ENCODE measurements at places on chromosomes 16 and 17.
A peak's percentile ranks its signal among the peaks of the same experiment; 100 is the strongest.

DNA sequence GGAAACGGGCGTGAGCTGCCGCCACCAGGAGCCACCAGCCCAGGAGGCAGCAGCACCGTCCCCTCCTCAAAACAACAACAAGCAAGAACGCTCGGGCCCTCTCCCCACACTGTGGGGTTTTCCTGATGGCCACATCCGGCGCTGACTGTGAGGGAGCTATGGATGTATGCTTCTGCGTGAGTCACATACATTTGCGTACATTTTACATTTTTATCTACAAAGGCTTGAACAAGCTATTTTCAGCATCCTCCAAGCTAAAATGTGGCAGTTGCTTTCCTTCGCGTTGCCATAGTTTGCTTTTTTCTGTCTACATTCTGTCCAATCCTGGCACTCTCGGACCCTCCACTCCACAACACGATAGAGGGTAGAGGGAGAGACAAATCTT lies 2.0 kb upstream of the ABR start:
- no peaks in the 10 kb centered on the region for H3K27me3 ChIP-seq
- H3K4me3 ChIP-seq = no peak overlapping the region
- no peaks in the 10 kb centered on the region for H3K36me3 ChIP-seq
- H3K27ac ChIP-seq = no peak overlapping the region
- peaks cover 7% of the 10 kb centered on the region for H3K4me1 ChIP-seq

DNA sequence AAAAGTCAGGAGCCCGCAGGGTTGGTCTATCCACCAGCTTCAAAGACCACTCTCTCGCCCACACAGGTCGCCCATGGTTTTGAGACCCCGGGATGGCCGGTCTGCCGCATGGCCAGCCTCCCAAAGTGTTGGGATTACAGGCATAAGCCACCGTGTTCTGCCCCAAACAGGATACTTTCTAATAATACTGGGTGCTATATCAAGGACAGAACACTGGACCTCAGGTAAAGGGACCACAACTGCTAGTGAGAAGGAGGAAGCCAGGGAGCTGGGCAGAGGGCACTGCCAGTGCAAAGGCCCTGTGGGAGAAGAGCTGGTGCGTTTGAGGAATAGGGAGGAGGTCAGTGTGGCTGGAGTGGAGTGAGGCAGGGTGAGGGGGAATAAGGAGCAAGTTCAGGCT lies 34.1 kb downstream of the IL21R start:
- no peaks in the 10 kb centered on the region for H3K27me3 ChIP-seq
- peaks cover 10% of the 10 kb centered on the region for H3K4me1 ChIP-seq
- H3K36me3 ChIP-seq = peaks cover 82% of the 10 kb centered on the region

- no peak overlapping the region for H3K4me3 ChIP-seq
- no peaks in the 10 kb centered on the region for H3K27me3 ChIP-seq
- H3K4me1 ChIP-seq = peaks cover 13% of the 10 kb centered on the region
- H3K27ac ChIP-seq = no peak overlapping the region
- H3K36me3 ChIP-seq = peaks cover 27% of the 10 kb centered on the region
Observed at GRCh38 chr16:87733190-87733589, 32.6 kb downstream of the KLHDC4 start.

GRCh38 chr16:83713597-83713996 lies 94.2 kb upstream of the HSBP1 start:
- H3K4me3 ChIP-seq = no peak overlapping the region
- H3K27me3 ChIP-seq = peaks cover 1% of the 10 kb centered on the region
- H3K27ac ChIP-seq = no peak overlapping the region
- no peaks in the 10 kb centered on the region for H3K4me1 ChIP-seq
- no peaks in the 10 kb centered on the region for H3K36me3 ChIP-seq

- no peak for DNase-seq
- H3K27me3 ChIP-seq = no peaks in the 10 kb centered on the region
- H3K4me1 ChIP-seq = peaks cover 3% of the 10 kb centered on the region
- H3K27ac ChIP-seq = no peak overlapping the region
Observed at GRCh38 chr17:73257516-73257915, 4.2 kb downstream of the CPSF4L start.

DNA sequence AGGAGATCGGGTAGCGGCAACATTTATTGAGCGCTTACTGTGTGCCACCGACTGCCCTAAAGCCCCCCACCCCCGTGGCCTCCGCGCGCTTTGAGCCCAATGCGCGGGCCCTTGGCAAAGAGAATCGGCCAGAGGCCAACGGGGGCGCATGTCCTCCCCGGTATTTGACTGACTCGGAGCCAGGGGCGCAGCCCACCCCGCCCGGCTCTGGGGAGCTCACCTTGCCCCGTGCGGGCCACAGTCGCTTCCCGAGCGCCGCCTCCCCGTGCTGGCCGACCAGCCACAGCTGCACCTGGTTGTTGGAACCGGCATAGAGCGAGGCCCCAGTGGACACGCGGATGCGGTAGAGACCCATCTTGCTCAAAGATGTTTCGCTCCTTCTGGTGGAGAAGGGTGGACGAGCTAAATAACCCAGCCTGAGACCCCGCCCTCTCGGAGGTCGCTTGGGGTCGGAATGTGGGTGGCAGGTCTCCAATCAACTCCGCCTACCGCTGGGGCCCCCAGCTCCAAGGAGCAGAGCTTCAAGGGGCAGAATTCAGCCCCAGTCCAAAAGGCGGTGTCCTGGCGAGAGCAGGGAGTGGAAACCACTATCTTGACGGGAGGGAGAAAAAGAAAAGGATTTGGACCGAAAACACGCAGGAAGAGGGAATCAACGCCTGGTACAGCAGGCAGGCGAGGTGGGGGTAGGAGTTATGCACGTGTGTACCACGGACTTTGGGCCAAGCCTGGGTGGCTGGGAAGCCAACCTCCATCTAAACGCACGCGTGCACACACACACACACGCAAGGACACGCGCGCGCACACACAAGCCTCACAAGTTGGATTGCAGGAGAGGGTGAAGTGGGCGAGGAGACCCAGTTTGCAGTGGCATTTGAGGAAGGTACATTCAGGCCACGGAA lies at the start of gene ALOX15:
ALOX15 (minus strand) TSS at position 382 of the 899 bp plus-strand sequence; CDS start at position 355, 27 bp downstream.
- no peaks in the 10 kb centered on the region for H3K36me3 ChIP-seq
- H3K27me3 ChIP-seq = peaks cover 66% of the 10 kb centered on the region
- H3K4me1 ChIP-seq = peaks cover 17% of the 10 kb centered on the region
- DNase-seq = no peak

- H3K36me3 ChIP-seq = no peaks in the 10 kb centered on the region
- no peak overlapping the region for H3K4me3 ChIP-seq
- H3K4me1 ChIP-seq = no peaks in the 10 kb centered on the region
- H3K27ac ChIP-seq = no peak overlapping the region
Observed at GRCh38 chr16:86833136-86833535, 254.8 kb downstream of the FOXL1 start.

DNA sequence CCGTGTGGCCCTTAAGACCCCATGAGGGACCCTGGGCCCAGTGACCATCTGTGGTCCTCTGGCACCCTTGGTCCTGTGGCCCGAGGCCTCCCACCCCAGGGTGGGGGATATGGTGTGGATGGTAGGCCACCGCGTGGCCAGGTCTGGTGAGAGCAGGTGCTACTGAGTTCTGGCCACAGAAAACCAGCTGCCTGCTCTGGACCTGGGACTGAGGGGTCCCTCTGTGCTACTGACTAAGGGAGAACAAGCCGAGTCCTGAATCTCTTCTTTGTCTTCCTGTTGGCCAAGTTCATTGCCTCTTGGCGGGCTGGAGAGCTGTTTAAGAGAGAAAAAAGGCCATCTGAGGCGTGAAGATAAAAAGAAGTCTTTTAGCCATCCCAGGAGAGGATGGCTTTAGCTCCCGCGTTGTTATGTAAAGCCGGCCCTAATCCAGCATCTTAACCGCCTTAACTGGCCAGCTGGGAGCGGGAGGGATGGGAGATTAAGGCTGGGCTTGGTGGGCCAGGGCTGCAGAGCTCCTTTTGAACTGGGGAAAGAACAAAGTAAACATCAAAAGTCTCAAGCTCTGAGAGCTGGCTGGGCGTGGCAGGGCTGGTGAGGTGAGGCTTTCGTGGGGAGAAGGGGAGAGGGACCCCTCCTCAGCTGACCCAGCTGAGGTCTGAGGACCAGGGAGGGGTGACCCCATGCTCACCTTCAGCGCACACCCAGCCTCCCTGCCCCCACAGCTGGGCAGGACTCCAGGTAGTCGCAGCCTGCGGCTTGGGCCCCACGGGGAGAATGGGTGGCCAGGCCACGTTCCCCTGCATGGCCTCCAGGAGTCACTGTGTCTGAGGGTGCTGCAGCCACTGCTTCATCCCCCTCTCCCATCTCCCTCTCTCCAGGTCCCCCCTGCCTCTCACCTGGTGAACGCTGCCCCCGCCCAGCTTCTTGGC lies 62.4 kb downstream of the NKD1 start:
- DNase-seq = no peak
- H3K4me1 ChIP-seq = peaks cover 3% of the 10 kb centered on the region
- H3K4me3 ChIP-seq = no peak overlapping the region
- H3K27ac ChIP-seq = no peak overlapping the region
- no peaks in the 10 kb centered on the region for H3K36me3 ChIP-seq

DNA sequence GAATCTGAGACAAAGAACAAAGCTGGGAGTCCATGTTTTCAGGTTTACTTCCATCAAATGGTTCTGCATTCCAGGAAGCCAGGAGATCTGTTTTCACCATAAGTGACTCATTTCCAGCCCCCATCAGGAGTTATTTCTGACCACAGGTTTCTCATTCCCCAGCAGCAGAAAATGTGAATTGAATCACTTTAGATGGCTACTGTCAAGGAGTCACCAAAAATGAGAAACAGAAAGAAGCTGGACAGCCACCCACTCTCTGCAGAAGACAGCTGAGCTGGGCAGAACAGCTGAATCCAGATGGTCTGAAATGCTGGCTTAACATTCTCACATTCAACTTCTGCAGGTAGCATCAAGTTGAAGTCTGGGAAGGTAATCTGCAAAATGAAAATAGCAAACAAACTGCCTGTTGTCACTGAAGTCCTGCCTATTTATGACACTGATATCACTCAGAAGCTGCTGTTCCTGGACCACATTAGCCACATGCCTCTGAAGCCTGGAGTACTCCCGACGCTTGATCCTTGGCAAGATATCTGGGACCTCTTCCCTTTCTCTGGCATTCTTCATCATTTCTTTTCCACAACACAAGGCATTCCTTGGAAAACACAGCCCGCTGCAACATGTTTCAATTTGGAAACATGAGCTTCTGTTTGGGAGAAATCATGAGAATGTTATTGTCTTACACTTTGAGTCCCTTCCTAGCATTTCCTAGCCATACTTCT lies 15.3 kb downstream of the CCL11 start:
- H3K27me3 ChIP-seq = peaks cover 18% of the 10 kb centered on the region
- no peak for DNase-seq
- no peaks in the 10 kb centered on the region for H3K4me1 ChIP-seq

GRCh38 chr17:17539591-17539990 lies 43.4 kb upstream of the RASD1 start:
- no peak for DNase-seq
- H3K36me3 ChIP-seq = no peaks in the 10 kb centered on the region
- H3K27ac ChIP-seq = no peak overlapping the region
- no peak overlapping the region for H3K4me3 ChIP-seq
- H3K27me3 ChIP-seq = no peaks in the 10 kb centered on the region

DNA sequence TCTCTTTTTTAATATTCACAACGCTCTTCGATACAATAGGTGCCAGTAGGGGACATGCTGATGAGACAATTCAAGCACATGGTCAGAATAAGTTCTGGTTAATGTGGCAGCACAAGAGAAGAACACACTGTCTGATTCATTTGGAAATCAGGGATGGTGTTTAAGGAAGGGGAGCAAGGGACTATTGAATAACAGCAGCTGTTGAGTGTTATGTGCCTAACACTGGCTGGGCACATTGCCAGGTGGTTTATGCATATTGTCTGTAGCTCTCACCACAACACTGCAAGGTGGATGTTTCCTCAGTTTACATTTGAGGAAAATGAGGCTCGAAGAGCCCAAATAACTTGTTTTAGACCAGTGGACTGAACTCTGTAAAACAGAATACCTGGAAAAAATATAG lies 44.2 kb downstream of the LYRM9 start:
- no peak overlapping the region for H3K27ac ChIP-seq
- no peak for DNase-seq
- peaks cover 16% of the 10 kb centered on the region for H3K4me1 ChIP-seq
- peaks cover 2% of the 10 kb centered on the region for H3K36me3 ChIP-seq

DNA sequence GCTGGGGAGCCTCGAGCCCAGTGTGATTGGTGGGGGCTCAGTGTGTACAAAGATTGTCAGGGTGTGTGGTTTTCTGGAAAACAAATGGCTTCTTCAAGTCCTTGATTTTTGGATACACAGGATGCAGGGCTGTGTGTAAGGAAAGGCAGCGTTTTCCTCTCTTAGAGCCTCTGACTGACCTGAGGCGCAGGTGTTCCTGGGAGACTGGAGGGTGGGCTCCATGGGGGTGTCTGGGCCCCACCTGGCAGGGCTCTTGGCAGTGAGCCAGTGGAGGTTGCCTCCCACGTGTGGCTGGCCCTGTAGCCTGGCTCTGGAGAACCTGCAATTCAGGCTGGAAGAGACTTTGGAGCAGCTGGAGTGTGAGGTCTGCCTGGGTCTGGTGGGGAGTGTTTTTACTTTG lies 5.0 kb downstream of the FOXK2 start:
- peaks cover 20% of the 10 kb centered on the region for H3K36me3 ChIP-seq
- H3K4me3 ChIP-seq = no peak overlapping the region
- no peak for DNase-seq
- no peaks in the 10 kb centered on the region for H3K27me3 ChIP-seq
- H3K4me1 ChIP-seq = peaks cover 54% of the 10 kb centered on the region

DNA sequence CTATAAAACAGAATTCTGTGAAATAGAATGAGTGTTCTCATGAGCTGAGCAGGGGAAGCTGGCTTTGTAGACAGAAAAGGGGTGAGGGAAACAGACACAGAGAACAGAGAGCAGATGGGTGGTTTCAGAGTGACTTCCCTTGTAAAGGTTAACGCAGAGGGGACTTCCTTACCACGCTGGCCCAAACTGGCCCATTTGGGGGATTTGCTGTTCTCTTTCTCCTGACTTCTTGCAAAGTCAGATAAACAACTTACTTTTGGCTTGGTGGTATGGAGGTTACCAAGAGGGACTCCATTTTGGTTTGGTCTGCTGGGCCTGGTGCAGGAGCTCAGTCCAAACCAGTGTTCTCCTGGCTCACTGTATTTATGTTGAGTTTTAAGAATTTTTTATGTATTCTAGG lies 48.4 kb downstream of the SEC14L1 start:
- H3K27ac ChIP-seq = peak overlapping the region; percentile 85
- peaks cover 26% of the 10 kb centered on the region for H3K36me3 ChIP-seq
- H3K4me3 ChIP-seq = peak overlapping the region; percentile 10
- H3K27me3 ChIP-seq = no peaks in the 10 kb centered on the region
- peaks cover 31% of the 10 kb centered on the region for H3K4me1 ChIP-seq

GRCh38 chr16:53599548-53599947 lies 96.5 kb upstream of the AKTIP start:
- H3K27ac ChIP-seq = no peak overlapping the region
- peaks cover 9% of the 10 kb centered on the region for H3K36me3 ChIP-seq
- no peaks in the 10 kb centered on the region for H3K4me1 ChIP-seq
- H3K4me3 ChIP-seq = no peak overlapping the region
- DNase-seq = no peak
- H3K27me3 ChIP-seq = no peaks in the 10 kb centered on the region

DNA sequence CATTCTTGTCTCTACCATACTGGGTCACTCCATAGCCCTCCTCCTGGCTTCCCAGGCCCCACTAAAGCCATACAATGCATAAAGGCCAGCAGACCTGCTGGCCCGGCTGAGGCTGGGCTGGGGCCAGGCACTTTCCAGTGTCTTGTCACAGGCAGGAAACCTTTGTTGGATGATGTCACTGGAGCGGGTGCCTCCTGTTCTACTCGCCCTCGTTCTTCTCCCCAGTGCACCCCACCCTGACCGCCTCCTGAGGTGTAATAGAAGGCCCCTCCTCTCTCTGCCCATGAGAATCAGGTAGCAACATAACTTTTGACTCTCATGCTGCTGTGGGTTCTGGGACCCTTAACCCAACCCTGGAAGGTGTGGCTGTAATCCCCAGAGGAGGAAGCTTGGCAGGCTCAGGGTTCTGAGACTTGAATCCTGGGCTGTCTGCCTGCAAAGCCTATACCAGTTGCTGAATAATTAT lies 54.2 kb upstream of the IL34 start:
- H3K4me3 ChIP-seq = no peak overlapping the region
- no peaks in the 10 kb centered on the region for H3K4me1 ChIP-seq
- H3K36me3 ChIP-seq = no peaks in the 10 kb centered on the region
- H3K27ac ChIP-seq = no peak overlapping the region
- H3K27me3 ChIP-seq = peaks cover 3% of the 10 kb centered on the region
- no peak for DNase-seq
